NCI-H1105 treated with DMSO at 0.1 percent for 48 hours (cell line): ENCODE measurements at places on chromosomes 3 and 15.

- DNase-seq: no peak
Measured at GRCh38 chr3:123605789-123606234, 21.0 kb upstream of the HACD2 start.

DNA sequence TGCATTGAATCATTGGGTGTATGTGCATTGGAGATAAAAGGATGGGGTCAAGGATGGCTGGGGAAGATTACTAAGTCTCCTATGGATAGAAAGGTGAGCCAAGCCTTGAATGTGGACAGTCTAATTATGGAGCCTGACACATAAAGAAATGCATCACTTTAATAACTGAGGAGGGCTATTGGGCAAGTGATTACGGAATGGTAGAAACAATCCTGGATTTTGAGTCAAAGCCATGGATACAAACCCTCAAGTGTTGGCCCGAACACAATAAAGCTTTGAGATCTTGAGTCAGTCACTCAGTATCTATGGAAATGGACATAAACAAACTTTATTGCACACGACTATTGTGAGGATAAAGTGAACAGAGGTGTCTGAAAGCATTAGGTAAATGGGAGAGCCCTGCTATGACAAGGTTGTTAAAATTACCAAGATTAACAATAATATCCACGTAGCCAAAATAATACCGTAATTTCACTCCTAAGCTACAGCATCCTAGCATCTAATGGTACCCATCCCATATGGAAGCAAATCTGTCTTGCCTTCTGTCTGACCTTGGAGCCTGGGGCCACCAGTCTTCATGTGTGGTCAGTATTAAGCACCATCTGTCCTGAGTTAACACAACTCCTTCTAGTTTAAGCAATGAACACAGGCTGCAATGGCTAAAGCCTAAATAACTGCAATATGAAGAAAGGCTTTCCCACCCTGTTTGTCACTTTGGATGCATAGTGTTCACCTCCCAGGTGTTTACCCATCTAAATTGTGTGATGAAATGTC, 136.9 kb upstream of the PRICKLE2 start:
- no peak for DNase-seq

DNA sequence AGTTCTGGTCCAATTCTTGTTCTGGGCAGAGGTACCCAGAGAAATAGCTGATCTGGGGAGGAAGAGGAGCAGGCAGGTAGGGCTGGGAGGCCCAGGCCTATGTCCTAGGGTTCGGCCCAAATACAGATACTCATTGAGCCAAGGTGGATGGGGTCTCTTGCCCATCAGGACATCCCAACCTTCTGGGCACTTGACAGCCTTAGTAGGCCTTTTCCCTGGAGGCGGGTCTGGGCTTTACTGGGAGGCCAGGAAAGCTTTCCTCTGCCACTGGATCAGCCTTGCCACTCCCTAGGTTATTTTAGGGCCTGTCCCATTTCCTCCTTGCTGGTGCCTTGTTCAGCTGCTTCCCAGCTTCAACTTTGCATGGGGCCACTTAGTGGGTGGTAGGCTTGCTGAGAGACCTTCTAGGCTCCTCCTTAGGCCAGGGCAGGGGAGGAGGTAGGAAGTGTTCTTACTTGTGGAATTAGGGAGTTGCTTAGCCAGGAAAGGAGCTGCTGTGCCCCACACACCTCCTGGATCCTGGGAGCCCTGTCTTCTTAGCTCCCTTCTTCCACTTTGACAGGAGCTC, 9.7 kb downstream of the TEX264 start:
- DNase-seq: no peak

- DNase-seq: no peak
Measured at GRCh38 chr3:105458518-105459215, 92.0 kb downstream of the ALCAM start.
